ENCODE measurements at places on chromosomes 7 and 10. TPM values are rescaled to one million over a fixed set of nuclear protein-coding genes. Genes with fewer than 3 reads are reported as not detected.

ANKRD22 gene
- 0.11 TPM for polyA plus RNA-seq

SEM1 gene
- 133 TPM for polyA plus RNA-seq

NEUROG3 gene
- not detected for polyA plus RNA-seq

UTF1 gene
- not detected for polyA plus RNA-seq

TLX1 gene
- polyA plus RNA-seq: not detected

NEBL gene
- polyA plus RNA-seq: 0.96 TPM

TMEM176B gene
- 14.4 TPM for polyA plus RNA-seq

AKR1C4 gene
- not detected for polyA plus RNA-seq

STEAP4 gene
- 3.5 TPM for polyA plus RNA-seq

TSPAN14 gene
- polyA plus RNA-seq: 37.6 TPM

HMX3 gene
- polyA plus RNA-seq: not detected

ATG9B gene
- 0.73 TPM for polyA plus RNA-seq

NFE2L3 gene
- 5.3 TPM for polyA plus RNA-seq

LRRC18 gene
- 0.09 TPM for polyA plus RNA-seq

EEPD1 gene
- polyA plus RNA-seq: 11.0 TPM

DCLRE1A gene
- 5.0 TPM for polyA plus RNA-seq

FZD1 gene
- polyA plus RNA-seq: 12.0 TPM

AGR3 gene
- not detected for polyA plus RNA-seq

AGAP3 gene
- 68.3 TPM for polyA plus RNA-seq

ACTL6B gene
- polyA plus RNA-seq: not detected

HDAC9 gene
- polyA plus RNA-seq: 18.6 TPM

ADAM22 gene
- polyA plus RNA-seq: 9.1 TPM

WEE2 gene
- 0.09 TPM for polyA plus RNA-seq

CRHR2 gene
- polyA plus RNA-seq: 3.4 TPM

PYROXD2 gene
- 13.7 TPM for polyA plus RNA-seq

RBP3 gene
- polyA plus RNA-seq: 0.09 TPM

RSPH10B2 gene
- polyA plus RNA-seq: 0.78 TPM

SFRP5 gene
- polyA plus RNA-seq: 1.1 TPM

PHYHIPL gene
- polyA plus RNA-seq: 1.1 TPM

TRIM73 gene
- polyA plus RNA-seq: 4.6 TPM

CALHM3 gene
- polyA plus RNA-seq: not detected

PRLHR gene
- polyA plus RNA-seq: not detected

DNAAF5 gene
- 29.8 TPM for polyA plus RNA-seq

NRCAM gene
- polyA plus RNA-seq: 34.9 TPM

PIP gene
- polyA plus RNA-seq: not detected

GRID2IP gene
- 0.10 TPM for polyA plus RNA-seq

PPRC1 gene
- polyA plus RNA-seq: 28.2 TPM

THNSL1 gene
- polyA plus RNA-seq: 6.0 TPM

PITX3 gene
- polyA plus RNA-seq: 24.1 TPM

GPR37 gene
- 17.8 TPM for polyA plus RNA-seq

CALML3 gene
- polyA plus RNA-seq: 0.09 TPM

UPK3B gene
- 0.22 TPM for polyA plus RNA-seq

DPYSL4 gene
- polyA plus RNA-seq: 1.3 TPM

SLC39A12 gene
- not detected for polyA plus RNA-seq

PFKP gene
- polyA plus RNA-seq: 23.8 TPM

Measured in forelimb muscle (tissue), 1 donor.